ENCODE measurements at places on chromosomes 4 and X.

GRCh38 chr4:78481180-78481579 is 70.4 kb upstream of the ANXA3 start:
- no peak for DNase-seq

GRCh38 chr4:22987870-22988269 is 295.1 kb downstream of the GBA3 start:
- no peak for DNase-seq

- peak; percentile 74 for DNase-seq
These were observed 11.2 kb upstream of the BCOR start for GRCh38 chrX:40108959-40109287.

DNA sequence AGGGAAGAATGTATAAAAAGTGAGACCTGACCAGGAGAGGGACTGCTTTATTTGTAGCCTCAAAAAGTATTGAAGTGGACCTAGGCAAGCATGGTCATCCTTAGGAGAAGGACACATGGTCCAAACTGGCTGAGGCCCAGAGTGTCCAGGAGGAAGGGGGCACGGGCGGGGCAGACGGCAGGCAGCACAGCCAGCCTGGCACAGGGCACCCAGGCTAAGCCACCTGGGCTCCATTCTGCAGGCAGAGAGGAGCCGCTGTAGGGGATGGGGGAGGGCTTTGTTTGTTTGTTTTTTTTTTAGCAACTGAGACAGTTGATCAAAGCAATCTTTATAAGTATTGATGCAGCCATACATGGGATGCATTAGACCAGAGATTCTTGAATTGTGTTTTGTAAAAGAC is 188.6 kb downstream of the PRDM5 start:
- DNase-seq = no peak

GRCh38 chr4:150345207-150345744 is 236.7 kb upstream of the MAB21L2 start:
- no peak for DNase-seq

DNA sequence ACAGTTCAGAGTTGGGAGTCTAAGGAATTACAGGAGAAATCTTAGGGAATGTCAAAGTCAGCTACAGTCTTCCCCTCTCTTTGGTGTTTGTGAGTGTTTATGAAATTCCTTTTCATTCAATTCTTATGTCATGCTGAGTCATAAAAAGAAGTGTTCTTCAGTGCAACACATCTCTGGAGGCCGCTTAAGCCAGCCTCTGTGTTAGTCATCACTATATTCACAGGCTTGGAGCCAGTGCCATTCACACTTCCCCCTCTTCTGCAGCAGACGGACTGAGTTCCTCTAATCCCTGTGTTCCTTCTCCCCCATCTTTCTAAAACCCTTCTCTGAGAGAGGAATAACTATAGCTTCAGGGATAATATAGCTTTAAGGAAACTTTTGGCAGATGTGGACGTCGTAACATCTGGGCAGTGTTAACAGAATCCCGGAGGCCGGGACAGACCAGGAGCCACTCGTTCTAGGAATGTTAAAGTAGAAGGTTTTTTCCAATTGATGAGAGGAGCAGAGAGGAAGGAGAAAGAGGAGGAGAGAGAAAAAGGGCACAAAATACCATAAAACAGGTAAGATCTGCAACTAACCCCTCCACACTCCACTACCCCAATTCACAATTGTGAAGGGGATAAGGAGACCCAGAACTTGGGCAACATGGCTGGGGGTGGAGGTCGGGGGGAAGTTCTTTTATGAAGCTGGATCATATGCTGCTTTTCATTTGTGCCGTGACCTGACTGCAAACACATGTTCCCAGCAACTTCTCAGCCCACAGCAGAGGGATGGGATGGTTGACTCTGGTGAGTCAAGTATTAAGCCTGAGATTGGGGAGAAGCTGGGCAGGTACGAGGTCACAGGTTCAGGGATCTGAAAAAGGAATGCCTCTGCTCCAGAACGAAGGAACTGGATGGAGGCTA is at the start of gene SRPX2:
Gene SRPX2 (plus strand): TSS at position 244 of the 905 bp plus-strand sequence. CDS start 2,124 bp downstream, outside the sequence.
- no peak for DNase-seq

GRCh38 chr4:22634541-22635181 is 58.1 kb upstream of the GBA3 start:
- no peak for DNase-seq

GRCh38 chrX:68490644-68491043 is 8.2 kb upstream of the YIPF6 start:
- no peak for DNase-seq

DNA sequence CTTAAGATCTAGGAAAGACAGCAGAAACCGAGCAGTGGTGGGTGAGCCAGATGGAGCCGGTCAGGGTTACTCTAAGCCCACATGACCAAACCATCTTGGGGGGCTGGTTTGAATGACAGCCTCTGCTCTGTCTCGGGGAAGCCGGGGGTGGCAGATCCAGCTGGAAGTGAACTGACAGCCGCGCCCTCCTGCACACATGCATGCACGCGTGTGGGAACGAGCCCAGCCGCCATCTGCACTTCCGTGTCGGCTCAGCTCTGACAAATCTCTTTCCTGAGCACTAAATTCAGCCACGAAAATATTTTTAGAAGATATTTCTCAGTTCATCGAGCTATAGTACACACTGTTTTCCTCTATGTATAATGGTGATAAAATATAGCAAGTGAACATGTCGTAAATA is 115.5 kb downstream of the DCTD start:
- DNase-seq = no peak

DNA sequence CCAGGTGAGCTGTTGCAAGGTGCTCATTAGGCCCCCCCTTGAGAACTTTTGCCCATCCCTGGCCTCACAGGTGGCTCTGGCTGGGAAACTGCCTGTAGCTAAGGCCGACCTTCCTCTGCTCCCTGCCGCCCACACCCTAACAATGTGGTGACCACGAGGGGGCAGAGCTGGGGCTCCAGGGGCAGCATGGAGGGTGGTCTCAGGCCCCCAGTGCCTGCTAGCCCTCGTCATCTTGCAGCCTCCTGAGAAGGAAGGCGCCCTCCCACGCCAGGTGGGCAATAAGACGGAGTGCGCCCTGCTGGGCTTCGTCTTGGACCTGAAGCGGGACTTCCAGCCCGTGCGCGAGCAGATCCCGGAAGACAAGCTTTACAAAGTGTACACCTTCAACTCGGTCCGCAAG is 32.4 kb downstream of the ATP2B3 start:
- DNase-seq = no peak

- DNase-seq = no peak
These were observed 678.3 kb upstream of the NR3C2 start for GRCh38 chr4:149120331-149121022.

DNA sequence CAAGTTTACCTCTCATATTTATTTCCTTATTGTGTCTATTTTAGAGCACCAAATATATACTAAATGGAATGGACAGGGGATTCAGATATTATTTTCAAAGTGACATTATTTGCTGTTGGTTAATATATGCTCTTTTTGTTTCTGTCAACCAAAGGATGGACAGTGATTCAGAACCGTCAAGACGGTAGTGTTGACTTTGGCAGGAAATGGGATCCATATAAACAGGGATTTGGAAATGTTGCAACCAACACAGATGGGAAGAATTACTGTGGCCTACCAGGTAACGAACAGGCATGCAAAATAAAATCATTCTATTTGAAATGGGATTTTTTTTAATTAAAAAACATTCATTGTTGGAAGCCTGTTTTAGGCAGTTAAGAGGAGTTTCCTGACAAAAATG is 6.2 kb downstream of the FGB start:
- no peak for DNase-seq

DNA sequence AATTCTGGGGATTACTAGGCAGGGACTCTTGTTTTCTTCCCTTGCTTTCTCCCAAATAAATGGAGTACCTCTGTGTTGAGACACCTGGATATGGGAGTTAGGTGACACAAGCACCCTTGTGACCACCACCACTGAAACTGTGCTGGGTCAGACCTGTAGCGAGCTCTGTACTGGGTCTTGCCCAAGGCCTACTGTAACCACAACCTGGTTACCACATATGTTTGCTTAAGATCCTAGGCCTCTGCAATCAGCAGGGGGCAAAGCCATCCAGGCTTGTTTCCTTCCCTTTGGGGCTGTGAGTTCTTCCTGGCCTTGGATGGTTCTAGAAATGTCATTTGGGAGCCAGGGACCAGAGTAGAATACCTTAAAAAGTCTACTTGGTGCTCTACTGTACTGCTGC is 49.4 kb downstream of the LPAR4 start:
- no peak for DNase-seq

GRCh38 chr4:98602270-98602669 is 56.1 kb downstream of the TSPAN5 start:
- DNase-seq = no peak

- no peak for DNase-seq
These were observed 688.9 kb upstream of the AMOT start for GRCh38 chrX:113529426-113530013.

DNA sequence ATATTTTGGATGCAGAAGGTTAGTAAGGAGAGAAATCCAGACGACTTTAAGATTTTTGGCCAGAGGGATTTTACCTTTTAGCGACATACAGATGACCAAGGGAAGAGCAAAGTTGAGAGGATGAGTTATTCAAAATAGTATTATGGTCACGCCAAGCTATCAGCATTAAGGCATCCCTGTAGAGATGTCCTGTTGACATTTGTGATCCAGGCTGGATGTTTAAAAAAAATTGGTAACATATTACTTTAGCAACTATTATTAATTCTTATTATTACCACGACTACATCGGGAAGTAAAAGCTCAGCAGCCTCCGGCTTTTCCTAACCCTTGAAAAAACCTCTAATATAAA is 562 bp upstream of the OSTC start:
- DNase-seq = no peak

DNA sequence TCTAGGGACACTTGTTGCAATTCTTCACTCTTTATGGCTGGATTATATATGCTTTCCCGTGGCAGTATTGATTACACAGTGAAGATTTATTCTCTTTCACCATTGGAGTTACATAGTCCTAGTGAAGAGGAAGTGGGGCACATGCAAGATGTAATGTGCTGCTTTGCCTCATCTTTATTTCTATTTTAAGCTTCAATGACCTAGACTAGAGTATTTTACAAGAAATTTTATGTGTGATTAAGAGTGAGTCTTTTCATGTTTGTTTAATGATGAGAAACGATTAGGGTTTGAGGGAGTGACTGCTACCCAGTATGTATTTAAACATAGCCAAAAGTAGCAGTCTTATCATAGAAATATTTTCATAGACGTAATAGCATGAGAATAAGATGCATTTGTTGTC is 30.8 kb downstream of the DIAPH2 start:
- no peak for DNase-seq

- DNase-seq = no peak
These were observed 133.8 kb upstream of the LCORL start for GRCh38 chr4:18155067-18156041.

DNA sequence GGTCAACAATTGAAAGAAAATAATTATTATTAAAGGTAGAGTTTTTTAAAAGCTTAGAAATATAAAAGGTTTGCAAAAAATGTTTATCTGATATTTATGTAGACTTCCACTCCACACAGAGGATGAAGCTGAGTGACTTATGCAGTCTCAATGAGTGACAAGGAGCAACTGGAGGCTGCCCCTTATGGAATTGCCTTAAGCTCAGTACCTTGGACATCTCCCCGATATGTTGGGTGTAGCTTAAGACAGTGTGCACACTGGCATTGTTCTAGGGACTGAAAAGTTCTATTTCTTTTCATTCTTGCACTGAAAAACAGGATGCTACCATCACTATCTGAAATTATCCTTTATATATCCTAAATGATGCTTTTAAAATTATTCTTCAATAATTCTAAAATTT is 292.1 kb downstream of the PRDM5 start:
- no peak for DNase-seq

- DNase-seq = no peak
These were observed 32.5 kb downstream of the SORBS2 start for GRCh38 chr4:185779517-185779916.

- no peak for DNase-seq
These were observed 2.3 kb downstream of the MPP1 start for GRCh38 chrX:154802947-154803346.

- DNase-seq = no peak
These were observed 271.2 kb upstream of the TENM3 start for GRCh38 chr4:181971973-181972372.

DNA sequence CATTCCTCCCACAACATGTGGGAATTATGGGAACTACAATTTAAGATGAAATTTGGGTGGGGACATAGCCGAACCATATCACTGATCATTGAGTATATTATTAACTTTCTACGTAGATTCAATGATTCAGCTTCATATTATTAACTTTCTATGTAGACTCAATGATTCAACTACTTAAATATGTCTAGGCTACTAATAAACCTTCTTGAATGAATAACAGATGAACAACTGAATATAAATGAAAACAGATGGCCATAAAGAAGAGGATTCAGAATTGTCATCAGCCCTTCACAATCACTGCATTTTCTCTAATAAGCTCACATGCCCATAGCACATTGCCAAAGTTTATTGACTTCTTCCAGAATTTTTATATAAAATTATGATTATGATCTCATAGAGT is 57.0 kb downstream of the CEP44 start:
- no peak for DNase-seq

DNA sequence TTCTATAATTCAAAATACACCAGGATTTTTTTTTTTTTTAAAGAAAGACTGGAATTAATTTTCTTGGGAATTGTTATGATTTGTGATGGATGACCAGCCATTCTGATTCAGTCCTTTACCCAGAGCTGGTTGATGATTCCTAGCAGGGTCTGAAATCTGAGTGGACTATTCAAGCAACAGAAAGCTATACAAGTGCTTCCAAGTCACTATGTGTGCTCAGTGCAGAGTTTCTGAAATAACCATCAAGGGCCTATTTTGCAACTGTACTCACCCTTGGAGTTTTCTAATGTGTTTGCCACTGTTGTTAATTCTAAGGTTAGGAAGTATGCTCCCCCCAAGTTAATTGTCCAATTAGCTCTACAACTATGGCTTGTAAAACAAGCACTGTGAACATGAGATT is 137.7 kb upstream of the RAPGEF2 start:
- DNase-seq = no peak

DNA sequence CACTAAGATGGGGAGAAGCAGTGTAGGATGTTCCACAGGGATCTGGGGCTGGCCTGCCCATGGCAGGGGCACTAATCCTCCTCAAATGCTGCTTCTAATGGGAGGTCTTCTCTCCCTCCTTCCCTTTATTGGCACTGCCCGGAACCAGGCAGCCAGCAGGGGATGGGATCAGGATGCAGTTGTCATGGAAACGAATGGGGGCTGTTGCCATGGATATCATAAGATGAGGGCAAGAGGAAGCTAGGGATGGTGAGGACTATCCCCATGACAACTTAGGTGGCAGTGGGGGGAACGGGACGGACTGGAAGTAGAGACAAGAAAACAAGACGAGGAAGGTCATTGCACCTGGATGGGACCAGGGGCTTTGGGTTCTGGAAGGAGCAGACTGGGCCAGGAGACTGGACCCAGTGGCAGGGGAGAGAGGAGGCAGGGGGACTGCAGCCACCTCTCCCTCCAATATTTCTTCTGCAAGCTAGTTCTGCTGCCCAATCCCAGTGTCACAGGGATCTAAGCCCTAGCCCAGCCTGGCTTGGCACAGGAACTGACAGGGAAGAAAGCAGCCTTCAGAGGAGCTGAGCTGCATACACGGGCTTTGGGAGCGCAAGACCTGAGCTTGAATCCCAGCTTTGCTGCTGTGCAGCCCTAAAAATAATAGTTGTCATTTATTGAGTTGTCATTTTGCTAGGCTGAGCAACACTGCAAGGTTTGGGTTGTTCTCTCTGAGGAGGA is 19.0 kb downstream of the IQSEC2 start:
- DNase-seq = no peak
